ENCODE measurements at places on chromosomes 2 and 18.

GRCh38 chr18:22559414-22560274, 141.9 kb upstream of the CTAGE1 start:
- DNase-seq = no peak

DNA sequence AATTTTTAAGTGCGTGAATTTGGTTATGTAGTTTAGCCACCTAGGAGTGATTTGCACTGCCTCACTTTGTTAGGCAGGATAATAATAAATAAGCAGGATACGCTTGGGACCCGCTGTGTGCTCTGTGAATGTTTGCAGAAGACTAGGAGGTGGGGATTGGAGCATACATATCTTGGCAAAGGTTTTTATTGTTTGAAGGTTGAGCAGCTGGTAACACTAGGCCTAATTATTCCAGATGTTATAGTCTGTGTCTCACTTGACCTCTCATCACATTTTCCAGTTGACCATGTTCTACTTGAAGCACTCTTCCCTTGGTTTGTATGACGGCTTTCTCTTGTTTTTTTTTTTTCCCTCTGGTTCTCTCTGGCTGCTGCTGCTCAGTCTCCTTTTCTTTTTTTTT, 42.7 kb downstream of the FHOD3 start:
- DNase-seq = no peak

DNA sequence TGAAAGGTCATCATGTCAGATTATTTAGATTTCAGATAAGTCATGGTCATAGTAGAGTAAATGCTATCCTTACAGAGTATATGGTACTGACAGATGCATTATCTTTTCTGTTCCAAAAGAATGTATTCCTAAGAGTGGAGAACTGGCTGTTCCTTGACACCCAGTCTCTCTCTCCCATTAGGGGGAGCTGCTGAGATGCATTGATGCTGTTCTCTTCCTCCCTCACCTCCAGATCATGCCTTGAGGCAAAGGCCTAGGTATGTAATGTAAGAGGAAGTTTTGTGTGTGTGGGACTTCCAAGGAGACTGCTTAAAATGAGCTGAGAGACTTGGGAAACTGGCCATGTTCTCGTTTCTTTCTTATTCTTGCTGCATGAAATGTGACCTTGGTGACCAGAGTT, 979.5 kb upstream of the CELF4 start:
- no peak for DNase-seq

GRCh38 chr2:95379371-95379831, 23.1 kb upstream of the FAHD2A start:
- no peak for DNase-seq

GRCh38 chr2:237207646-237208045, 122.0 kb downstream of the COPS8 start:
- no peak for DNase-seq

DNA sequence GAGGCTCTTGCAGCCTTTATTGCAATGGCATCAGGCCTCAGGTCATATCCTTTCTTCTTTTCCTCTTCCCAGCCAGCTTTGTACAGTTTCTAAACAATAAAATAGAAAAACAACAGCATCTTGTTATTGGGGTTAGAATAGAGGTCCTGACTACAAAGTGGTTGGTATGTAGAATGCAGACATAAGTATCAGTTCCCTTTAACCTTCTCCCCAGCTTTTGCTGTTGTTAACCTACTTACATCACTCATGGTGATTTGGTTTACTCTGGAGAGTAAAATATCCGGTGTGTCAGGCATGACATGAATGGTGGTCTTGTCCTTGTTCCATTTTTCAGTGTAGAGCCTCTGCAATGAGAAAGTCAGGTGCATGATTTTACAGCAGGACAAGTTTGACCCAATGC, 69.8 kb downstream of the NEB start:
- DNase-seq = no peak

GRCh38 chr2:158830201-158830600, 35.1 kb downstream of the DAPL1 start:
- DNase-seq = no peak

DNA sequence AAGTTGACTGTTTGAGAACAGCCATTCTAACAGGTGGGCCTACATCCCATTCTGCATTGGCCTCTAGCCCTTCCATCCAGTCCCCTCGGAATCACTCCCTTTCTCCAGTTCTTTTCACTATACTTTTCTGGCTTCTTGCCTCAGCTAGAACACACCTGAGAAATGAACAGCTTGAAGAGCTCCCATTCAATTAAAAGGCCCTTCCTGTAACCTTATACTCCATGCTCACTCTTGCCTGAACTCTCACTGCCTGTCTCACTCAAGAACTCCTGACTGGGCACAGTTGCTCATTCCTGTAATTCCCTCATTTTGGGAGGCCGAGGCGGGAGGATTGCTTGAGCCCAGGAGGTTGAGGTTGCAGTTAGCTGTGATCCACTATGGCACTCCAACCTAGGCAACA, 23.6 kb downstream of the CHRNA1 start:
- DNase-seq = no peak

GRCh38 chr2:99461828-99462483, 27.9 kb downstream of the REV1 start:
- no peak for DNase-seq

DNA sequence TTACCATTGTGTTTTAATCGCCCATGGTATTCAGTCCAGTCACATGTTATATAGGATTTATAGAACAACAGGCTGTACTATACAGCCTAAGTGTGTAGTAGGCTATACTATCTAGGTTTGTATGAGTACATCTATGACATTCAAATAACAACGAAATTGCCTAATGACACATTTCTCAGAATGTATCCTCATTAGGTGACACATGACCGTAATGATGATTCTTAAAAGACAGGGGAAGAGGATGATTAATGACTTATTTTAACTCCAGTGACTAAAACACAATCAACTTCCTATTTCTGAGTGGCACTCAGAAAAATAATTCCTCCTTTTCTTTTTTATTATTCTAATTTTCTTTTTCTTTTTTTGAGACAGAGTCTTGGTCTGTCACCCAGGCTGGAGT, 63.0 kb upstream of the ACSL3 start:
- DNase-seq = no peak

DNA sequence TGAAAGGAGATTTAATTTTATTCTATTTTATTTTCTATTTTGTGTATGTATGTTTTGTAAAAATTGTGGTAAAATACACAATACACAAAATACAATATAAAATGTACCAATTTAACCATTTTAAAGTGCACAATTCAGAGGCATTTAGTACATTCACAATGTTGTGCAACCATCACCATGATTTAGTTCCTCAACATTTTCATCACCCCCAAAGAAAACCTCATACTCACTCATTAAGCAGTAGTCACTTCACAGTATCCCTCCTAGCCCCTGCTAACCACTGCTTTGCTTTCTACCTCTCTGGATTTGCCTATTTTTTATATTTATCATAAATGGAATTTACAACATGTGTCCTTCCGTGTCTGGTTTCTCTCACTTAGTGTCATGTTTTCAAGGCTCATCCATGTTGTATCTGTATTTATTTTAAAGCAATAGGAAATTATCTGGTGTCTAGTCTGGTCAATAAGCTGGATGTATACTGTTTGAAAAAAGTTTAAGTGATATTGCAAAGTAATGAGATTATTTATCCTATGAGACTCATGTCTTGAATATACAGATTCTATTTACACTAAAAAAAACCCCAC, 77.9 kb upstream of the GLS start:
- DNase-seq = no peak

DNA sequence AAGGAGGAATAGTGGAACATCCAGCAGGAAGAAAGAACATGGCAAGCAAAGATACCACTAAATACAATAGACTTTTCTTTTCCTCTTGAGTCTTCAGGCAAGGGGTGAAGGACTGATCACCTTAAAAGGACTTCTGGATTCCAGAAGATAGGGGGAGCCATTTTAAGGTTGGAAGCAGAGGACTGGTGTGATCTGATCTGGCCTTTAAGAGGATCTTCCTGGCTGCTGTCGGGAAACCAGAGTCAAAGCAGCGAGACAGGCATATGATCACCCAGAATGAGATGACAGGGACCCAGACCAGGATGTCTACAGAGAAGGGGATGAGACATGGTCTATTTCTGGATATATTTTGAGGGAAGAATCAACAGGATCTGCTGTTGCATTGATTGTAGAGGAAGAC, 558.0 kb downstream of the STK39 start:
- no peak for DNase-seq

DNA sequence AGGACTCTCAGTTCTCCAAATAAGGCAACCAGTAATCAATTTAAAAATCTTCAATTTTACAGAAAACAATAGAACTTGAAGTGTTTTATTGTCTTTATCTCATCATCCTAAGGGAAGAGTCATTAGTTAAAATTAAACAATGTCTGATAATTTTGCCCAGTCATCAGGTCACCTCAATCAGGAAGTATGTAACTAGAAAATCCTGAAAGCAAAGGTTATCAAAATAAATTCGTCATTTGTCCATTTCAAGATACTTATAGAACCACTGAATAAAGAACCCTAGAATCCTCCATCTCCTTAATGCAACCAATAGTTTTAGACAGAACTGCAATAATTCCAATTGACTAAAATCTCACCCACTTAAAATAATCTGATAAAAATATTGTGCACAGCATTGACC, 115.2 kb downstream of the NCKAP5 start:
- no peak for DNase-seq

DNA sequence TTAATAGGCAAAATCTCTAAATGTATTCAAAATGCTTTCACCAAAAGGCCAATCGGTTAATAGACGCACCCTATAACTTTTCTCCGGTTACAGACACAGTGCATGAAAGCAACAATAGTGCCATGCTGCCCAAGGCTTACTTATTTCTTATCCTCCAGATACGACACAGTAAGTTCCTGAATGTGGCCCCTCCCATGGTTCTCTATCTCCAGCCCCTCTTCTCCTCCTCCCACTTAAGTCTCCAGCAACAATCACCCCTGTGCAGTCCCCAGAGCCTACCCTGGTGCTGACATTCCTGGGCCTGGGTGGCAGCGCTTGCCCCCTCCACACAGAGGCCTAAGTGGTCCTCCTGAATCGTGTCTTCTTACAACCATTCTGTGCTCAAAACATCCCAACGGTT, 3.6 kb downstream of the KIDINS220 start:
- no peak for DNase-seq

GRCh38 chr18:54787121-54787520, 41.2 kb upstream of the RAB27B start:
- DNase-seq = no peak

DNA sequence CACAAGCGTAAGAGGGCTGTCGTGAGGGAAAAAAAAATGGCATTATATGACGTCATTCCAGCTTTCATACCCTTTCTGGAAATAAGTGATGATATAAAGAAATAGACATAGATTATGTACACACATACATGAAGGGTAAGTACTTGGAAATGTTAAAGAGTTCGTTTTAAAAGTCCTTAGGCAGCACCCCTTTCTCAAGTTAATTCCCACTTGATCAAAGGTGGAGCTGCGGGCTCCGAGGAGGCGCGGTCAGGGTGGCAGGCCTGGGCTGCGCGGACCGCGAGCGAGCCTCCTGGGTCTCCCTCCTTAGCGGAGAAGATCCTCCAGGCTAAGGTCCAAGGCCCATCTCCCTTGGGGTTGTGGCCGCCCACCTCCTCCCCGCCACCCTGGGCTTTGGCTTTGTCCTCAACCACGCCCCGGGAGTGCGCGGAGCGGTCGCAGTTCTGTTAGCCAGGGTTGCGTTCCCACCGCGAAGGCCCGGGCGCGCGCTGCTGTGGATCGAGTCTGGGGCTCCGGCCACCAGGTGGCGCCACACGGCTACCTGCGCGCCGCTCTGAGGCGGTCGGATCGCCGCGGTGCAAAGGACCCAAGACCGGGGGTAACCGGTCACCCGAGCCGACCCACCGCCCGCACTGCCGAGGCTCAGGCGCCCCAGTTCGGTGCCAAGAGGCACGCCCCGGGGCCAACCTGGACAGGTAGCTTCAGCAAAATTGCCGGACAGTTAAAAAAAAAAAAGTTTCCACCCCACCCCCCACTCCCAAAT, 66.8 kb downstream of the HNRNPLL start:
- DNase-seq = peak; percentile 62

GRCh38 chr2:43128559-43128955, 97.8 kb downstream of the ZFP36L2 start:
- DNase-seq = no peak

GRCh38 chr2:193523662-193524061, 1328.9 kb upstream of the TMEFF2 start:
- DNase-seq = no peak

- DNase-seq = no peak
Measured at GRCh38 chr2:39447266-39448168, 10.4 kb upstream of the MAP4K3 start.

GRCh38 chr2:28613186-28613585, 117.3 kb downstream of the PLB1 start:
- no peak for DNase-seq

DNA sequence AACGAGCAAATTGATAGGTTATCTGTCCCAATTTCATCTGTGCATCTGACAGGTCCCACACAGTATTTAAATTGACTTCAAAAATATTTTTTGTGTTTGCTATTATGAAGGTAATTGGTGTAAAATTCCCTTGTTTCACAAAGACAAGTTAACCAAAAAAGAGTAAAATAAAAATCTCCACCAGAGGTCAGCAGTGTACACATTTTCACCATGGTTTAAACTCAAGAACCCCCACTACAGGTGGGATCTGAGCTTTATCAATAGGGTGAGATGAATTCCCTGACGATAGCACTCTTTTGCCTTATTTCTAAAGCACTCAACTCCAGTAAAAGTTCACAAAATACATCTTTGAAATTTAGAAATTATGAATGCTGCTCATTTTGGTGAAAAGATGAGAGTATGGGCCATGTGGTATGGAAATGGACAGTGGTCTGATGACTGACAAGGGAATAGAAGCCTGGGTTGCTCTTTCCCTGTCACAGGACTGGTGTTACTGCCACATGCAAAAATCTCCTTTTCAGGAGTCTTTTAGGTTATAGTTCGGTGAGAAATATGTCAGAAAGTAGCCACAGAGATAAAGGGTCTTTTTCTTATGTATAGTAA, 68.0 kb downstream of the SERPINB8 start:
- DNase-seq = no peak

GRCh38 chr2:219296631-219297391, 12.4 kb downstream of the PTPRN start:
- DNase-seq = no peak

GRCh38 chr2:196266855-196267254, 95.5 kb upstream of the STK17B start:
- DNase-seq = no peak
